ENCODE measurements at places on chromosomes 7 and 10. TPM values are rescaled to one million over a fixed set of nuclear protein-coding genes. Genes with fewer than 3 reads are reported as not detected.

The SFTPA1 gene
- not detected for total RNA-seq

The AMPH gene
- 0.14 TPM for total RNA-seq

The GHRHR gene
- total RNA-seq: not detected

- no peaks in the 10 kb centered on the region for H3K36me3 ChIP-seq
- no peak overlapping the region for H3K27ac ChIP-seq
- DNase-seq: no peak
Observed at GRCh38 chr7:109582211-109582610, 1012.5 kb downstream of the DNAJB9 start.

DNA sequence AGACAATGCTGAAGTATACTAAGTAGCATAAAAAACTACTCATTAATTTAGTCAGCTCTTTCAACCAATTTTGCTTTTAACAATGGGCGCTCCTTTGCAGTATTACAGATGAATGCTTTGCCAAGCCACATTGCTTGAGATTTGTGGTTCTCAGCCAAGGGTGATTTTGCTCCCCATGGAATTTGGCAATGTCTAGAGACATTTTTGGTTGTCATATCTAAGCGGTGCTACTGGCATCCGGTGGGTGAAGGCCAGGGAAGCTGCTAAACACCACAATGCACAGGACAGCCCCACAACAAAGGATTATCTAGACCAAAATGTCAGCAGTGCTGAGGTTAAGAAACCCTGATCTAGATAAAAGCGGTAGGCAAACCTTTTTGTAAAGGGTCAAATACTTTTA is 112.0 kb downstream of the UBE2H start:
- no peak overlapping the region for H3K4me3 ChIP-seq
- H3K4me1 ChIP-seq: peaks cover 33% of the 10 kb centered on the region
- H3K27me3 ChIP-seq: no peaks in the 10 kb centered on the region
- no peak for DNase-seq
- no peak overlapping the region for H3K27ac ChIP-seq

DNA sequence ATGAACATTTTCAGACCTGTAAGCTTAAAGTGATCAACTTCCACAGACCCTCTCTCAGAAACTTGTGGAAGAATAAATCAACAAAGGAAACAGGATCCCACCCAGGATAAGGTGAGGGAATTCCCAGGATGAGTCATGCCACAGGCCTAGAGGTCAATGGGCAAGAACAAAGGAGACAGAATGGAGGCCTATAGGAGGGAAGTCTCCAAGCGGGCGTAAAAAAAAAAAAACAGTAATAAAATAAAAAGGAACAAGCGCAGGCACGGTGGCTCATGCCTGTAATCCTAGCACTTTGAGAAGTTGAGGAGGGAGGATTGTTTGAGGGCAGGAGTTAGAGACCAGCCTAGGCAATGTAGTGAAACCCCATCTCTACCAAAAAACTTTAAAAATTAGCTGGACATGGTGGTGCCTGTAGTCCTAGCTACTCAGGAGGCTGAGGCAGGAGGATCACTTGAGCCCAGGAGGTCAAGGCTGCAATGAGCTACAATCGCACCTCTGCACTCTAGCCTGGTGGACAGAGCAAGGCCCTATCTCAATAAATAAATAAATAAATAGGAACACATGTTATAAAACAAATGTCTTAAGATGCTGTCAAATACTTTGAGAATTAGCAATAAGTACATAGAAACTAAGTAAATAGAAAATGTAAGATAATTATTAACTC is 8.4 kb downstream of the SORBS1 start:
- no peaks in the 10 kb centered on the region for H3K36me3 ChIP-seq
- peaks cover 14% of the 10 kb centered on the region for H3K27me3 ChIP-seq
- no peak overlapping the region for H3K27ac ChIP-seq

- peaks cover 4% of the 10 kb centered on the region for H3K4me1 ChIP-seq
- peaks cover 11% of the 10 kb centered on the region for H3K27me3 ChIP-seq
- H3K4me3 ChIP-seq: peak overlapping the region; percentile 66
- H3K27ac ChIP-seq: peak overlapping the region; percentile 28
- no peak for DNase-seq
Observed at GRCh38 chr7:142618655-142619351, 130.5 kb upstream of the PRSS1 start.

DNA sequence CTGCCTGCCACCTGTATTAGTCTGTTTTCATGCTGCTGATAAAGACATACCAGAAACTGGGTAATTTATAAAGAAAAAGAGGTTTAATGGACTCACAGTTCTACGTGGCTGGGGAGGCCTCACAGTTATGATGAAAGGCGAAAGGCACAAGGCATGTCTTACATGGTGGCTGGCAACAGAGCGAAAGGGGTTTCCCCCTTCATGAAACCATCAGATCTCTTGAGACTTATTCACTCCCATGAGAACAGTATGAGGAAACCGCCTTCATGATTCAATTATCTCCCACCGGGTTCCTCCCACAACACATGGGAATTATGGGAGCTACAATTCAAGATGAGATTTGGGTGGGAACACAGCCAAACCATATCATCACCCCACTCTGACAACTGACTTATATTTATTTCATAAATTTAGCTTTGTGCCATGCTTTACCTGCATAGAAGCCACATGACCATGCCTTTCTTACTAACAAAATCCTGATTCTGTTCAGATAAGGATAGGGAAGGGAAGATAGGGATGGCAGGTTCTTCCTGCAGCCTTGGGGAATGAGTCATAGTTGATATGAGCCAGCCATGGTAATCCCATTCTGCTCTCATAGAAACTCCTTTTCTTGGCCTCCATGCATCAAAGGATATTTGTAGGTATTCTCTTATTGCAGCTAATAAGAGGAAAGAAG is 191.3 kb upstream of the AGK start:
- H3K36me3 ChIP-seq: no peaks in the 10 kb centered on the region
- no peak for DNase-seq
- H3K4me1 ChIP-seq: no peaks in the 10 kb centered on the region
- peaks cover 2% of the 10 kb centered on the region for H3K27me3 ChIP-seq
- H3K4me3 ChIP-seq: no peak overlapping the region
